Activated CD4-positive, alpha-beta T cell treated with anti-CD3 and anti-CD28 coated beads, Interleukin-2, amount 10 ng/mL, durations not matched to agents 7 days and 5 days (primary cell): ENCODE measurements at places on chromosomes 7 and 10. TPM values are rescaled to one million over a fixed set of nuclear protein-coding genes. Genes with fewer than 3 reads are reported as not detected.

DNA sequence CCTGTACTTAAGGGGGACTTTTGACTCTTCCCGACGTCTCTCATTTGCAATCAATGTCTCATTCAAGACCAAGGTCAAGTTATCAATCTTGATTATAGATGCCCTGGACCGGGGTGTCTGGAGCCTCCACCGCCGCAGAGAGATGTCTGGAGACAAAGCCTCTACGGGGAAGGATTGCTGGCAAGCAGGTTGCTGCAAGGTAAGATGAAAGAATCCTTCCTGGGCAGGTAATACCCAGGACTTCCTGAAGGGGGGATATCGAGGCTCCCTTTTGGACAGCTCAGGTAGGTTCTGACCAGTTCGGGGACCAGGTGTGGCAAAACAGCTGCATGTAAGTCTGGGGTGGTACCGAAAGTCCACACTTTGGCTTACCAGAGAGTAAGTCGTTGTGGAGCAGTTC is 12.5 kb upstream of the CUX1 start:
- no peak for DNase-seq
- no peak overlapping the region for H3K4me3 ChIP-seq
- H3K36me3 ChIP-seq: no peaks in the 10 kb centered on the region
- H3K27me3 ChIP-seq: peaks cover 22% of the 10 kb centered on the region

- H3K27ac ChIP-seq: no peak overlapping the region
- no peaks in the 10 kb centered on the region for H3K27me3 ChIP-seq
- H3K36me3 ChIP-seq: peaks cover 19% of the 10 kb centered on the region
These were observed 92.8 kb upstream of the TMEM168 start for GRCh38 chr7:112882991-112883390.

- no peak for DNase-seq
- no peaks in the 10 kb centered on the region for H3K4me1 ChIP-seq
- no peak overlapping the region for H3K4me3 ChIP-seq
- no peaks in the 10 kb centered on the region for H3K27me3 ChIP-seq
- no peaks in the 10 kb centered on the region for H3K36me3 ChIP-seq
These were observed 23.0 kb downstream of the HDAC9 start for GRCh38 chr7:18518555-18518954.

DNA sequence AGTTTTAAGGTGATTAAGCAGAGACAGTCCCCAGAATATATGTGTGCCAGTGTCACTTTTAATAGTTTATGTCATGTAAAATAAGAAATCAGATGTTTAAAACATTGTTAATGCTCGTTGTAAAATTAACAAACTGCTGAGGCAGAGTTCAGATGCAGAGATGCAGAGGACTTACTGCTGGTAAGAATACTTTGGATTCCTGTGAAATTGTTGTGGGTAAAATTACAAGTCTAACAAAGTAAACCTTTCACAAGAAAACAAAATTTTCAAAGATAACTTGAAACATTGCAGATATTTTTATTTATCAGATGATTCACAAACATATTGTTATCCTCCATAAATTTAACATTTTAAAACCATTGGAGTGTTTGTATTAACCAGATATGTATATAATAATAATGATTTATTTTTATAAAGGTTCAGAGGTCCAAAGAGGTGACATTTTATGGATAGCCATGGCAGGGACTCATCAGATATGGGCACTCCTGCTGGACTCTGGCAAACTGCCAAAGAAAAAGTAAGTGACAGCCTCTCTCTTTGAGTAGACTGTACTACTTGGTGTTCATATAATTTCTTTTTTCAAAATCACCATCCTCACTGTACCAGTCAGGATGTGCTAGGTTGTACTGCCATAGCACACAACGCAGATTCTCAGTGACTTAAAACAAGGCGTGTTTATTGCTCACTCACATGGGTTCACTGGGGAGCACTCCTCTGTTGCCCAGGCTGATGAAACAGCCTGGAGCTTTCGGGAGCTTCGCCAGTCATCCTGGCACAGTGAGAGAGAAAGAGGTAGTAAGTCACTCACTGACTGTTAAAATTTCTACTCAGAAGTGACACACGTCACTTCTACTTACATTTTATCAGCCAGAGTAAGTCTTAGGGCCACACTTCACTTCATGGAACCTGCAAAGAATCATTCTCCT is 43.5 kb downstream of the NHLRC2 start:
- no peaks in the 10 kb centered on the region for H3K4me1 ChIP-seq
- H3K36me3 ChIP-seq: peaks cover 13% of the 10 kb centered on the region
- H3K27ac ChIP-seq: no peak overlapping the region
- DNase-seq: no peak
- H3K4me3 ChIP-seq: no peak overlapping the region

- H3K27ac ChIP-seq: peak overlapping the region; percentile 97
- peaks cover 2% of the 10 kb centered on the region for H3K27me3 ChIP-seq
- no peak for DNase-seq
- H3K36me3 ChIP-seq: no peaks in the 10 kb centered on the region
- H3K4me3 ChIP-seq: no peak overlapping the region
These were observed 63.6 kb downstream of the PDIA4 start for GRCh38 chr7:148964483-148965267.

DNA sequence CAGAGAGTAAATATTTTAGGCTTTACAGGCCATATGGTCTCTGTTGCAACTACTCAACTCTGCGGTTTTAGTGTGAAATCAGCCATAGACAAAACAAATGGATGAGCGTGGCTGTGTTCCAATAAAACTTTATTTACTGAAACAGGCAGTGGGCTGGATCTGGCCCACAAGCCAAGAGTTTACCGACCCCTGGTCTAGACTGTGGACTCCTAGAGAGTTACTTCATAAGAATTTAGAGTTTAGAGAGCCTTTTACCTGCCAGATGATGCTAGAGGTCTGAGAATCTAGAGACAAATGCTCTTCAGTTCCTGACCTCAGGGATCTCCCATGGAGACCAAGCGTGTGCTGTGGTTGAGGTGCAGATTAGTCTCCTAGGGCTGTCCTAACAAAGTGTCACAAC is 174.8 kb downstream of the PTEN start:
- peaks cover 7% of the 10 kb centered on the region for H3K4me1 ChIP-seq
- H3K27ac ChIP-seq: no peak overlapping the region
- no peak overlapping the region for H3K4me3 ChIP-seq
- no peak for DNase-seq

- DNase-seq: no peak
- no peak overlapping the region for H3K4me3 ChIP-seq
- no peaks in the 10 kb centered on the region for H3K27me3 ChIP-seq
- H3K4me1 ChIP-seq: peaks cover 29% of the 10 kb centered on the region
- no peak overlapping the region for H3K27ac ChIP-seq
These were observed 156.3 kb downstream of the PHF14 start for GRCh38 chr7:11130012-11130411.

DNA sequence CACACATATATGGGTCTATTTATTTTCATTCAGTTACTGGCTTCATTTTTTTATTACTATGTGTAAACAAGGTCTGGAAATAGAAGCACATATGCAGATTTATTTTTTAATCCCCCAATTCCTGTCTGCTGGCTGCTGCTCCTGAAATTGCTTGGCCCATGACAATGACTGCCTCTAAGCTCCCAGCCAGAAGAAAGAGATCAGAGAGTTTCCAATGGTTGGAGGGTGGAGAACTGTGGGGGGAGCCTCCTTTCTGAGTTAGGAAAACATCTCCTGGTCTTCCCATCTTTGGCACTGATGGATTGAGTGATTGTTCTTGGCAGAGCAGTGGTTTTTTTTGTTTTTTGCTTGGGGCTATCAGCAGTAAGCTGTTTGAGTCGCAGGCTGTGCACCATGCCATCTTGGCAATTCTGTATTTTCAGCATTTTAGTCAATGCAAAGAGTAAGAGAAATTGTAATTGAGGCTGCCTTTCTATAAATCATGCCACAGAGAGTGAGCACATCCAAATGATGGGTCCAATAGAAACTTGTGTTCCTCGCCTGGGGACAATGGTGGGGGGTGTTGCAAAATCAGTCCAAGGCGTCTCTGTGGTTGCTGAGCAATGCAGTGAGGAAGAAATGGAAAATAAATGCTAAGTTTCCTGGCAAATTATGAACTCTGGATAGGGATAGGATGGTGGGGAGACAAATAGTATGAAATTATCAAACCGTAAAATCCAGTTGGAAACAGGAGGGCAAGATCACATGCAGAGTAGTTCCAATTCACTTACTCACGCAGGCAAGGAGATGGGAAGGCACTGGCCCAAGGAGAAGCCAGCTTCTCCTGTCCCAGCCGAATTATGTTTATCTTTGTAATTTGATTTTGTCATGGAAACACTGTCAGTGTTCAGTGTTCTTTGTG is 382.4 kb downstream of the SORCS3 start:
- no peaks in the 10 kb centered on the region for H3K36me3 ChIP-seq
- DNase-seq: no peak
- no peak overlapping the region for H3K4me3 ChIP-seq
- H3K27me3 ChIP-seq: no peaks in the 10 kb centered on the region

Gene CHST3
- 0.02 TPM for total RNA-seq
